ENCODE measurements at places on chromosomes 3 and 15.

GRCh38 chr15:65777053-65777452, 15.0 kb downstream of the DENND4A start:
- no peak for DNase-seq

DNA sequence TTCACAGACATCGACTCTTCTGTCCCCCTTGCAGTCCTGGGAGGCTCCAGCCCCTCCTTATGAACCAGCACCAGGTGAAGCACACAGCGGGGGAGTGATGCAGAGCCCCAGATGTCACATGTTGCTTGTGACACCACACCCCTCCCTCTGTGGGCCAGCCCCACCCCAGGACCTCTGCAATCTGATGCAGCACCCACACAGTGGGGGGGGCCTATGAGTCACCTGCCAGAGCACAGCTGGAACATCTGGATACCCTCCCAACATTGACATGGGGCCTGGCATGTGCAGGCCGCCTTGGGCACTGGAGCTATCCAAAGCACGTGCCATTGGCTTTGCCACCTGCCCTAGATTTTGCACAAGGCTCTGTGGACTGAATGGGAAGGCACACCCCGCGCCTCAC, 70.5 kb downstream of the FEM1B start:
- DNase-seq = no peak

GRCh38 chr3:38163117-38163840, 2.1 kb upstream of the OXSR1 start:
- no peak for DNase-seq

GRCh38 chr15:85006201-85006600, 24.5 kb downstream of the PDE8A start:
- no peak for DNase-seq

- DNase-seq = no peak
Measured at GRCh38 chr3:72317491-72317890, 530.8 kb downstream of the SHQ1 start.

DNA sequence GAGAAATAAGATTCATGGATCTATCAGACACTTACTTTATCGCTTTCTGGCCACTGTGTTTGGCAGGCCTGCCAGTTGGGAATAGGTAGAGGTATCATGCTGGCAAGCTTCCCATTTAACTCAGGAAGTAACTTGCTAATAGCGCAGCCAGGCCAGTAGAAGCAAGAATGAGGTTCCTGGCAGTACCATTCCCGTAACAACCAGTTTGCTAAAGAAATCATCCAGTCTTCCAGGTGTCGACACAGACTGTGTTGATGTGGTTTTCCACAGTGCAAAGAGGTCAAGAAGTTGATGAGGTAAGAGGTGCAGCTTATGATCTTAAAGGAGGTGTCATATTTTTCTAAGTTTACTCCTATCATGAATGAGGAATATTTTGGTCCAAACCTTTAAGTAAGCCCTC, 46.2 kb downstream of the DPH6 start:
- DNase-seq = no peak

DNA sequence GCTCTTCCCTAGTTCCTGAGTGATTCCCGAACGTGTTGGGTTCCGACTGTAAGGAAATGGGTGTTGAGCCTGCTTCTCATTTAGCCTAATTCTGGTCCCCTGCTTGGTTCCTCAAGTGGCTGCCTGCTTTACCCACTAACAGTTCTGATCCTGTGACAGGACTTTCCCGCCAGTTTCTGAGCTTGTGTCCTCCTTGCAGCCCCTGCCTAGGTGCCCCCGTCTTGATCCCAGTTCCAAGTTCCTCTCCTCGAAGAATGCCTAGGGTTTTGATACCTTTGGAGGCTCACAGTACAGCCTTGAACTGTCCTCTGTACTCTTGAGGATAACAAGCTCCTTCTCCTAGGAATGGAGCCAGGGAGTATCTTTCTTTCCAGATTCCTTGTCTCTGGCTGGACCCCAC, 12.0 kb upstream of the RASGRF1 start:
- DNase-seq = no peak

DNA sequence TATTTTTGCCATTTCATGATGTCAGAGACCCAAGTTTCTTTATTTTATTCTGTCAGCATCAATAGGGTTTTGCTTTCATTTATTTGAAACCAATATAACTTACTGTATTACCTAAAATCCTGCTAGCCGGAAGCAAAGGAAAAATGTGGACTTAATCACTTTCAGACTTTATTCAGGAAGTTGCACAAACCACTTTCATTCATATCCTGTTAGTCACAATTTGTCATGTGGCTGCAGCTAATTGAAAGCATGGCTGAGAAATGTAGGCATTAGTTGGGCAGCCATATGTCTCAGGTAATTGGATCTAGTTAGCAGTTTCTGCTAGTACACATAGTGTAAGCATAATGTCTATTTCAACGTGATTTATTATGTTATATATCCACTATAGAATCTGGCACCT, 462.3 kb upstream of the SGO1 start:
- no peak for DNase-seq

DNA sequence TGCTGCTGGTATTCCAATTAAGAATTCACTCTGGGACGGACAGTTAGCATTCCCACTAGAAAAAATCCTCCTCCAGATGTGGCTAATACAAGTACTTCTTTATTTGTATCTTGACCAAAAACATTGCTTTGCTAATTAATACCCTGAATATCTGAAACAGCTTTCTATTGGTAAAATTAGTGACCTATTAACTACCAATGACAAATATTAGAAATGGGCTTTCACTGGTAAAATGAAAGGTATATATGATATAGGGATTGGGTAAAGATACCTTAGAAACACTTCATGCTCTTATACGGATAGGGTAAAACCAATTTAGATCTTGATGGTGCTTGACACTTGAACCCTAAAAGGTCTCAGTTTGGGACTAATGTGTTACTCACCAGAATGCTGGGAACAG, 52.3 kb downstream of the CRTAP start:
- no peak for DNase-seq

- no peak for DNase-seq
Measured at GRCh38 chr3:44309500-44309899, 29.1 kb upstream of the TCAIM start.

DNA sequence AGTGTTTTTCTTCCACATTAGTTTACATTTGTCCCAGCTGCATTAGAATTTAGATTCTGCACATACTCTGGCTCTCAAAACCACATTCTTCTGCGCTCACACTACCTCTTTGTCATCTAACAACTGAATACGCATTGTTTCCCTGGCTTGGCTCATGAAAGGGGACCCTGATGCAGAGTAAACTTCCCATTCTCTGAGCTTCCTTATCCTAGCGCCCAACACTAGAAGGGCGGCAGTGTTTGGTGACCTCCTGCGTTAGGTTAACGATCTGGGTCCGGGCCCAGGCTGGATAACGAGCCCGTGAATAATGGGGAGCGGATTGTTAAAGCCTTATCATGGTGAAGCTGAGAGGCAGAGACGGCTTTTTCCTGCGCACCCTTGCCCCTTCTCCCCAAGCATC, 63.9 kb downstream of the ETV5 start:
- no peak for DNase-seq

DNA sequence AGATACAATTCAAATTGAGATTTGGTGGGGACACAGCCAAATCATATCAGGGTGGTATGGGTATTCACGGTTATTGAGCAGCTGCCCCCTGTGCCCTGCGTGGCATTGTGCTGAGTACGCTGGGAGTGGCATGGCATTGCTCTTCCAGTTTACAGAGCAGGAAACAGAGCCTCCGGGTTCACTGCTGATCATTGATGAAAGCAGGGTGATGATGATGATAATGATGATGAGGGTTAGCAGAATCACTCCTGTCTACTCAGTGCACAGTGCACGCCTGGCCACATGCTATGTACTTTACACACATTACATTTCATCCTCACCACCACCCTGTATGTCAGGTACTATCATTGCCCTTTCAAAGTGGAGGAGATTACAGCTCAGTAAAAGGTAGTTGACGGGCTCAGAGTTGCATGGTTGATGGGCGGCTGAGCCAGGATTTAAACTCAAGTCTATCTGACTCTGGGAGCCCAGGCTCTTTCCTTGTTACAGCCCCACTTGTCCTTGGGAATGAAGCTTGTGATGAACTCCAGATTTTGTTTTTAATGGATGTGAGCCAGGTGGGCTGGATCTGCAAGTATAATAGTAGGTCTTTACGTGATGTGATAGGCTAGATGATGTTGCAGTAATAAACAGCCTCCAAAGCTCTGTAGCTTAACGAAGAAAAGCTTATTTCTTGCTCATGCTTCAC, 87.6 kb upstream of the MYZAP start:
- DNase-seq = no peak

DNA sequence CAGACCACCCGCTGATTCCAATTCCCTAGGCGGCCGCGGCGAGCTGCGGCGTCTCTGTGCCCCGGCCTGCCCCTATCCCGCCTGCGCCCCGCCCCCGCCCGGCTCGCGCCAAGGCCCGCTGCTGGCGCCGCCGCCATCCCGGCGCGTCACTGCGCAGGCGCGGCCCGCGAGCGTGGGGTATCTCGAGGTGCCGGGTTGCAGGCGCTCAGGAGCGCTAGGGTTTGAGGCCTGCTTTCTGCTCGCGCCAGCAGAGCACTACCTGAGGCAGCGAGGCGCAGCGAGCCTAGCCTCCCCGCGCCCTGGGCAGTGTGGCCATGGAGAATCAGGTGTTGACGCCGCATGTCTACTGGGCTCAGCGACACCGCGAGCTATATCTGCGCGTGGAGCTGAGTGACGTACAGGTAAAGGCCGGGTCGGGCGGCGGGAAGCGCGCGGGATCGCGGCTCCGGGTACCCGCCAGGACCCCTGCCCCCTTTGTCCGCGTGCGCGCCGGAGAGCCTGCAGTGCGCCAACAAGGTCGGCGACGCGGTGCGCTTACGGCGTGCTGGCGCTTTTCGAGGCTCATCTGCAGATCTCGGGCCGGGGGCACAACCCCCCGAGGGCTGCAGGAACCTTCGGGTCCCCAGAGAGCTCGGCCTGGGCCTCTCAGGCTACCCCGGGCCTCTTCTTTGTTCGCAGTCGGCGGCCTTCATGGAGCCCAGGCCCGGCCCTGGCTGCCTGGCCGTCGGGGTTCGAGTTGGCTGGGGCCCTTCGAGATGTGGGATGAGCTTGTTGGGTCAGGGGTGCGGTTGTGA, at the start of gene HACD3:
HACD3 (plus strand) TSS at position 146 of the 794 bp plus-strand sequence; CDS start at position 315, 169 bp downstream.
- peak; percentile 87 for DNase-seq

- DNase-seq = no peak
Measured at GRCh38 chr3:124985349-124985748, 50.8 kb upstream of the MUC13 start.

DNA sequence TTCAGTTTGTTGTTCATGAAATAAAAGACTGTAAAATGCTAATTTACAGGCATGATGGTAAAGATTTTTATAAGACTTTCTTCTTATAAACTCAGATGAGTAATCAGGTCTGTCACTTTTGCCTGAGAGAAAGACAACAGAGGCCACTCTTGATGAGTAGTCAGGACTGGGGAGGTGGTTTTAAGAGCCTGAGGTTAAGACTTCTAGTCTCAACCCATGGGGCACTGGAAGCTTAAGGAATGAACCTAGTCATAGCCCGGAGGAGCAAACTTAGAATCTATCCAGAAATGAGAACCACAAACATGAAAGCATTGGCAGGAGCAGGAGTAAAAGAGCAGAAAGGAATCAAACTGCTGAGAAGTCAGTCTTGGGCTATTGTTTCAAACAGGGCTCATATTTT, 846.3 kb upstream of the ARPP21 start:
- no peak for DNase-seq

DNA sequence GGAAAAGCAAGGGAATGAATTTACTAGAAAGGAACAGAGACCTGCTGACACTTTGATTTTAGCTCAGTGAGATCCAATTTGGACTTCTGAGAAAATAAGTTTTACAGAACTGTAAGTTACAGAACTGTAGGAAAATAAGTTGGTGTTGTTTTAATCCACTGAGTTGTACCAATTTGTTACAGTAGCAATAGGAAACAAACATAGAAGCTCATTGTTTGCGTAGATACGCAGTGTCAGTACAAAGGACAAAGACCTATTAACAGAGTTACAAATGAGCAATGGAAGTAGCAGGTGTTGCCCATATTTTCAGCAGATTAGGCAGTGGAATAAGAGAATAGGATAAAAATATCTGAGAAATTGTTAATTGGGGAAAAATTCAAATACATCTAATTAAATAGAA, 385.8 kb upstream of the CNTN6 start:
- DNase-seq = no peak

DNA sequence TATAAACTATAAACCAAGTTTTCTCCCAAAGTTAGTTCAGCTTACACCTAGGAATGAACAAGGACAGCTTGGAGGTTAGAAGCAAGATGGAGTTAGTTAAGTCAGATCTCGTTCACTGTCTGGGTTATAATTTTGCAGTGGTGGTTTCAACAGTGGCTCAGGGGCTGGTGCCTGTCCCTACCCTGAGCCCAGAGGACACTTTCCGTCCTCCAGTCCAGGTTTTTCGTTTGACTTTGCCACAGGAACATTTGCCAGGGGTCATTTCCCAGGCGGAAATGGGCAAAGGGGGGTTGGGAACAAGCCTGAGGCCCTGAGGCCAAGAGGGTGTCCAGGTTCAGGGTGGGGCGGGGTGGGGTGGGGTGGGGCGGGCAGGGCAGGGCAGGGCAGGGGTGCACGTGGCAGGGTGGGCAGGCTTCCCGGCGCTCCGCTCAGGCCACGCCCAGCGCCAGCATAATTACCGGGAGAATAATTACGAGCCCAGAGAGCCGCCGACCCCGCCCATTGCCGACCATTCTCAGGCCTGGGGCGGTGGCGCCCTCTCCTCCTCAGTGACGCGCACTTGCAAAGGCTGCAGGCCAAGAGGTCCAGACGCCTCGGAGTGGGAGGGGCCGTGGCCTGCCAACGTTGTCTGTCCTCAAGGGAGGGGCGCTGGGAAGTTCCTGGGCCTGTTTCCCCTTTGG, 70.4 kb downstream of the KLF13 start:
- no peak for DNase-seq

DNA sequence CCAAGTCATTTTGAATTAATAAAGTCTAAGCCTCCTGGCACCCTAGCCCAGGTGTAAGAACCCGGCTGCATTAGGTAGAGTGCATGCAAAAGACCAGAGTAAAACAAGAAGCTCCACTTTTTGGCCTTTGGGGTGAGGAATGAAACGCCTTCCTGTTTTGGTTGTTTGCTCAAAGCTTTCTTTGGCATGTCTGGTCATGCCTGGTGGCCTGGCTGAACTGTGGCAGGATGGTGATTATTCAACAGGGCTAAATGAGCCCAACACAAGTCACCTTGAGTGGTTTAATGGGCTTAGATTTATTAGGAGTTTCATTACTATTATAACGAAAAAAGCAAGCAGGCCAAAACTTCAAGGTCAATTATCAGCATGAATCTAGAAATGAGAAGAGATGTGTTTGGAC, 40.9 kb upstream of the LDHAL6B start:
- DNase-seq = no peak

GRCh38 chr3:102038477-102039142, 189.3 kb downstream of the NFKBIZ start:
- DNase-seq = no peak

GRCh38 chr3:50192689-50193141, 1.3 kb downstream of the GNAT1 start:
- DNase-seq = peak; percentile 87

DNA sequence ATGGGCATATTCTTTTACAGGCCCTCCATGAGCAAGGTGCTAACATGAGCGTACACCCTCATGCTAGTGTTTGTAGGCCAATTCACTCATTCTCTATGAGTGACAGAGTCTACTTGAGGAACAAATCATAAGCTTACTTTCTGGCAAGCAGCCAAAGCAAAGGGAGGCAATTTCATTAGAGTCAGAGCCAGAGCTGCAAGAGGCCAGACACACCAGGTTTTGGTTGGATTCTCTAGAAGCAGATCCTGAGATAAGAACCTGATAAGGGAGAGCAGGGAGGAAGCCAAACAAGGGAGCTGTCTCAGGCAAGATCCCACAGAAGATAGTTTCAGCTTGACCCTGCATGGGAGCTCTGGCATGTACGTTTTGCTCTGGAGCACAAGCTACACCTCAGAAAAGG, 214.1 kb upstream of the CTNNB1 start:
- no peak for DNase-seq

All from activated CD4-positive, alpha-beta T cell treated with anti-CD3 and anti-CD28 coated beads, Interleukin-2, amount 50 U/mL, for 1 hour (primary cell).